ENCODE measurements at places on chromosomes 3 and 15.
A peak's percentile ranks its signal among the peaks of the same experiment; 100 is the strongest.

DNA sequence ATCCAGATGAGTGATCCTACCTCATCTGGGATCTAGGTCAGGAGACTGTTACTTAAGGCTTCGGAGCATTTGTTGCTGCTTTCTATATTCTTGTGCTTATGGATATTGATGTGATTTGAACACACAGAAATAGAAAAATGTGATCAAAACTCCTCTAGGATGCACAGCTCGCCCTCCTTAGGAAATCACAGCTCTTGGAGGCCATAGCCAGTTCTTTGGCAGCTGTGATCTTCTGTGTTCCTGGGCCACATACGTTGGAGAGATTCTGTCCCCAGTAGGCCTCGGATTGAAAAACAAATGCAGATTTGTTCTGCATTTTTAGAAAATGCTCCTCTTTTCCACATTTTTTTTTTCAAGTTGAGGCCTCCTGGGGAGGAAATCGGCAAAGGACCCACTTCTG, 437.4 kb upstream of the THBS1 start:
- no peak for DNase-seq

- DNase-seq, result no peak
These were observed 212.1 kb upstream of the EIF1B start for GRCh38 chr3:40097131-40098117.

- no peak for DNase-seq
These were observed 194.4 kb downstream of the PCCB start for GRCh38 chr3:136444581-136444980.

DNA sequence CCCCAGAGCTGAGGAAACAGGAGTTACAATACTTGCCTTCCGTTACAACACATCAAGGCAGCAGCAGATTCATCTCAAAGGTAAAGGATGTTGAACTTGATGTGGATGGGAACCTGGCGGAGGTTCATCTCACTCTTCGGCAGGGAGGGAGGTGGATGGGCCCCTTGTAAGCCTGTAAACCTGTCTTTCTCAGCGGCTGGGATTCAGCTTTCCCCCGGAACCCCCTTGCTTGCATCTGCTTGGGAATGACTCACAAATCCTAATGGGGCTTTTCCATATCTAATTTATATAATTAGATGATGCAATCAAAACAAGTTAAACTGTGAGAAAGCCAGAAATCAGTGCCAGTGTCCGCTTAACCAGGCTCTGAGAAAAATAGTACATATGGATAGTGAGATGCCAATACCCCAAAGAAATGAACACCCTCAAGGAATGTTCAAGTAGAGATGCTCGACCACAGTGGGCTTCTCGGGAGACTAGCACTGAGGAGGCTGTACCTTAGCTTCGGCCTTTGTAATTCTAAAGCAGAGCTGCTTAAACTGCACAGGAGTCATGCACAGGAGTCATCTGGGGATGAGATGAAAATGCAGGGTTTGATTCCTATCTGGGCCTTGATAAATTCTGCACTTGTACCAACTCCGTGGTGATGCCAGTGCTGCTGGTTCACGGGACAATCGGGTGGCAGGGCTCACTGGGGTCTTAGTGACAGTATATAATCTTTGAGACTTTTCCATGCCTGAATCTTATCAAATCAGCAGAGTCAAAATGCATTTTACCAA, 2.2 kb upstream of the FAM240A start:
- no peak for DNase-seq

- DNase-seq, result no peak
These were observed 69.8 kb downstream of the HES1 start for GRCh38 chr3:194205675-194206133.

GRCh38 chr15:46652266-46652665, 1017.4 kb downstream of the SQOR start:
- DNase-seq, result peak; percentile 16
